ENCODE measurements at places on chromosomes 2 and 18. TPM values are rescaled to one million over a fixed set of nuclear protein-coding genes. Genes with fewer than 3 reads are reported as not detected.

KLHL30 gene
- 67.7 TPM for polyA plus RNA-seq

TMEM214 gene
- 29.4 TPM for polyA plus RNA-seq

GRCh38 chr18:48195787-48196186, 213.4 kb downstream of the ZBTB7C start:
- no peak for DNase-seq

GRCh38 chr2:12428786-12429185, 287.9 kb upstream of the TRIB2 start:
- DNase-seq, result no peak

- no peak for DNase-seq
These were observed 24.5 kb downstream of the FBXO41 start for GRCh38 chr2:73259704-73260337.

GRCh38 chr18:23861805-23862470, 152.6 kb upstream of the TTC39C start:
- DNase-seq, result no peak

DNA sequence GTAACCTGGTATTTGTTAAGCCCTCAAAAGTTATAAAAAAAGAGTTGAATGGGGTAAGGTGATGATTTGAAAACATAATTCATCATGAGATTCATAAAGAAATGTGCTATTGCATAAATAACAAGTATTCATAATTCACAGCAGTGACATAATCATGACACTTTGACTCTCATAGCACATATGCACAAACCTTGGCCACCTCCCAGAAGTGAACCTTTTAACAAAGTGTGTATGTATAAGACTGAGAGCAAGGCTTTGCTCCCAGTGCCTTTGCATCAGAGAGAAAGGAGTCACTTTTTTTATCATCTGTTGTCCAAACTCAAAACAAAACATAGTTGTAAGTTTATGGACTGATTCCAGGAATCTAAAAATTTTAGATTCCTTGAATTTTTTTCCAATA, 15.0 kb upstream of the HTR2B start:
- DNase-seq, result no peak

DNA sequence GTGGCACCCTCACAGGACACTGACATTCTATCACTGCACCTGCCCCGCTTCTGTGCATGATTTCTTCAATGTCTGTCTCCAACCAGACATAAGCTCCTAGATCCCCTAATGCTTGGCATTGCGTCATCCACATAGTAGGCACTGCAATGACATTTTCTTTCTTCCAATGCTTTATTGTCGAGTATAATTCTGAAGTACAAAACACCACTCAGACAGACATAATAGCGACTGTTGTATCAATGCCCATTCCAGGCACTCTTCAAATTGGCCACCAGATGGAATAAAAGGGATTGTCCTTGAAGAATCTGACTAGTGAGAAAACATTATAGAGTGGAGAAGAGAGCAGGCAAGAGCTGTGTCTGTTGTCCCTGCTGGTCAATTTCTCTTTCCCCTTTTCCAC, 89.0 kb downstream of the LPIN1 start:
- no peak for DNase-seq

DNA sequence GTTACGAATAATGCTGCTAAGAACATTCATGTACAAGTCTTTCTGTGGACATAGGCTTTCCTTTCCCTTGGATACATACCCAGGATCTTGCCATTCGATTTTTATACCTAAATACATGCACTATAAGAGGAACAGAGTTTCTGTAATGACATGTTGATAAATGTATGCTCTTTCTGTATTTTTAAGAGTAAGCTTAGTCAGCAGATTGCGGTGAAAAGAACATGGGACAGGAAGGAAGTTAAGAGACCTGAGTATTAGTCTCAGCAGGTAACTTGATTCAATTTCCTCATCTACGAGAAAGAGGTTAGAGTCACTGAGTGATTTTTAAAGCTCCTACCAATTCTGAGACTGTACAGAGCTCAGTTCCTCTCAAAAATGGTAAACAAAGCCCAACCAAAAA, 2.6 kb upstream of the TLK1 start:
- DNase-seq, result no peak

DNA sequence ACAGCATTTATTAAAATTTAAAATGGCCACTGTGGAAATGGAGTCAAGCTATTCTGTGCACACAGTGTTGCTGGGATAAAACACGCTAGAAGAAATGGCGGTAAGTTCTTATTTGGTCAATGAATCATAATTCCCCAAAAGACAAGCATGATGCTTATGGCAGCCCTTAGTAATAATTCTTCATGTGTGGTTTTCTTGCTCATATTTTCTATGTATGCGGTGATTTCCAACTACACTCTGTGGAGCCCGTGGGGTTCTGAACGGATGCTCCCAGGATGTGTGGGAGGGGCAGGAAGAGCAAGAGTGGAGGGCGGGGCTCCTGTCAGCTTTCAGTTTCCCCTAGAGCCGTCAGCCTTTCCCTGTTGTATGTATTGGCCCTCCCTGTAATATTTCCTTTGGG, 91.7 kb upstream of the RMDN2 start:
- DNase-seq, result no peak

DNA sequence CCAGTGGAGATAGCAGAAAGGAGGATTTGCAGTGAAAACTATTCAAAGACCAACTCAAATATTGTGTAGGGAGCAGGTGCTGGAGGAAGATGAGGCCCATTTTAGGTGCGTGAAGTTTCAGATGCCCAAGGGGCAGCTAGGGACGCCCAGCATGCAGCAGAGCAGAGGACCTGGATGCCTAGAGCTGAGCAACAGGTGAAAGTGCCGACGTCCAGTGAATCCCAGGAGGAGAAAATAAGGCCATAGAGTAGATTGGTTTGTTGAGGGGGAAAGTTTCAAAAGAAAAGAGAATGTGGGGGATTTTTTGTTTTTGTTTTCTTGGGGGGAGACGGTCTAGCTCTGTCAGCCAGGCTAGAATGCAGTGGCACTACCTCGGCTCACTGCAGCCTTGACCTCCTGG, 53.1 kb downstream of the OSBPL1A start:
- no peak for DNase-seq

GRCh38 chr2:26692897-26693849, 651 bp downstream of the KCNK3 start:
- DNase-seq, result no peak

GRCh38 chr18:33291539-33291938, 149.0 kb downstream of the CCDC178 start:
- DNase-seq, result no peak

DNA sequence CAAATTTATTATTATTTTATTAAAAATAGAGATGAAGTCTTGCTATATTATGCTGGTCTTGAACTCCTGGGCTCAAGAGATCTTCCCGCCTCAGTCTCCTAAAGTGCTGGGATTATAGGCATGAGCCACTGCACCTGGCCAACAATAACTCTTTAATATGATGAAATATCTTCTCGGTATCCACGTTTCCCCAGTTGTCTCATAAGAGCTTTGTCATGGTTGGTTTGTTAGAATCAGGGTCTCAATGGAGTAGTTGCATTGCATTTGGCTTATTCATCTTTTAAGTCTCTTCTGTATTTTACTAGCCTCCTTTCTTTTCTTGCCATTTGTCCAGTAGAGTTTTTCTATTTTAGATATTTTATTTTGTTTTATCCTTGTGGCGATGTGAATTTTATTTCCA, 32.7 kb upstream of the DLX2 start:
- no peak for DNase-seq

GRCh38 chr18:69022426-69022825, 224.5 kb downstream of the CCDC102B start:
- no peak for DNase-seq
